ENCODE measurements at places on chromosomes 5 and 9.

DNA sequence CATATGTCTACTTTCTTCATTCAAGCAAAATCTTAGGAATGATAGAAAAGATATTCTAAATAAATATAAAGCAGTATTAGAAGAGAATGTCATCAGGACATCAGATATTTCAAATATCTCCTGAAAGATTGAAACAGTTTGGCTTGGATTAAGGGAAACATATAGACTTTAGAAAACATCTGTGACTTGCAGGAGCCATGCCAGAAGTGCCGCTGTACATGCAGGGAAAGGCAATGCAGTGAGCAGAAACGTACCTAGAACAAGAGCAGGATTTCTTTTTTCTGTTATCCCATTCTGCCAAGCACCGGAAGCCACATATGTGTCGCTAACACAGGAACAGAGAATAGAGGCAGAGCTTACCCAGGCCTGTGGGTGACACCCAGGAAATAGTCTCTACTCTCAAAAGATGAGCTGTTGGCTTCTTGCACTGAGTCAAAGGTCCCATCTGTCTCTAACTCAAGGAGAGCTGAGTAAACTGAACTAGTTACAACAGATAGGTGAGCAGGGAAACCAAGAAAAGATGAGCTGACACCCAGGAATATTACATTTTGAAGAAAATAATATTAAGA is 5.8 kb downstream of the ADAMTS19 start:
- no peak for DNase-seq

DNA sequence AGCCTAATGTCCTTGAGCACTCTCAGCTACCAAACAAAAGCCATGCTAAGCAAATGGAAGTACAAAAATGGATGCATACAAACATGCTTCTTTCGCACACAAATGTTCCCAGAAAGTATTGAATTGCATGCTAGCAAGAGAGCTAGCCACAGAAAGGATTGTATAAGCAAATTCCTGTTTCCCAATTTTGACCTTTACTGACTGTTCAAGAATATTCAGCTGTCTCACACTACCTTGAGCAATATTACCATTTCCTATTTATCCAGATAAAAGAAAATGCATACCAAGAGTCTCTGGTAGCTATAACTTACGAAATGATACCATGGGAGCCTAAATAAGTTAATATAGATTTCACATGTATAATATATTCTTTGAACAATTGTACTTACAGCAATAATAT is 264.6 kb downstream of the TMEM167A start:
- DNase-seq = no peak

DNA sequence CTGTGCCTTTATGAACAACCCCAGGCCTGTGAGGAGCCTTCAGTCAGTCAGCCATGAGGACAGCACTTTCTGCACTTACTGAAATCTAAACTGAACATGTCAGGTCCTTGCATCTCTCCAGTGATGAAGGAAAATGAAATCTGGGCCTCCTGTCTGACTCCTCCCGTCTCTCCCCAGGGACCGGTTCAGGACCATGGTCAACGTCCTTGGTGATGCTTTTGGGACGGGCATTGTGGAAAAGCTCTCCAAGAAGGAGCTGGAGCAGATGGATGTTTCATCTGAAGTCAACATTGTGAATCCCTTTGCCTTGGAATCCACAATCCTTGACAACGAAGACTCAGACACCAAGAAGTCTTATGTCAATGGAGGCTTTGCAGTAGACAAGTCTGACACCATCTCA is 77.0 kb upstream of the PLPP6 start:
- DNase-seq = no peak

DNA sequence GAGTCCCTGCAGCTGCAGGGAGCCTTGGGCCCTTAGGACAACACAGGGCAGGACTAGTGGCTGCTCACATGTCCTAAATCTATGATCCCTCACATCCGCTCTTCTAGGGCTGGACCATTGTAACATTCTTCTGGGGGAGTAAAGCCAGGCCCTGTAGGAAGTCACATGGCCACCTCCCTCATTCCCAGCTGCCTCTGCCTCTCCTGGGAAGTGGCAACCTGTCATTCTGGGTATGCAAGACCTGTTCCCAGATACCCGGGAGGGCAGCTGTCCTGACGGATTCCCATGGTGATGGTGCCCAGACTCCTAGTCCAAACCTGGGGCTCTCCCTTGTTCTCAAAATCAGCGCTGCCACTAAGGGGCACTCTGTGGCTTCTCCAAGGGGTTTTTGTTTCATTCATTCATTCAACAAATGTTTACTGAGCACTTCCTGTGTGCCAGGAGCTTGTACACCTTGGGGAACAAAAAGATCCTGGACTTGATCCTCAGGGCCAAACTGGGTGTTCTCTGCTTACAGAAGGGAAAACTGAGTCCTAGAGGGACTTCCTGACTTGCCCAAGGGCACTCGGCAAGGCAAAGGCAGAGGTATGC is 85.6 kb downstream of the PSD2 start:
- DNase-seq = no peak

- no peak for DNase-seq
Observed at GRCh38 chr5:34657274-34657921, 1.3 kb downstream of the RAI14 start.

- DNase-seq = no peak
Observed at GRCh38 chr9:70260007-70260443, 1.2 kb downstream of the SMC5 start.

GRCh38 chr9:5453673-5454072 is 3.3 kb downstream of the CD274 start:
- no peak for DNase-seq

- no peak for DNase-seq
Observed at GRCh38 chr9:110923601-110924000, 114.7 kb downstream of the LPAR1 start.

DNA sequence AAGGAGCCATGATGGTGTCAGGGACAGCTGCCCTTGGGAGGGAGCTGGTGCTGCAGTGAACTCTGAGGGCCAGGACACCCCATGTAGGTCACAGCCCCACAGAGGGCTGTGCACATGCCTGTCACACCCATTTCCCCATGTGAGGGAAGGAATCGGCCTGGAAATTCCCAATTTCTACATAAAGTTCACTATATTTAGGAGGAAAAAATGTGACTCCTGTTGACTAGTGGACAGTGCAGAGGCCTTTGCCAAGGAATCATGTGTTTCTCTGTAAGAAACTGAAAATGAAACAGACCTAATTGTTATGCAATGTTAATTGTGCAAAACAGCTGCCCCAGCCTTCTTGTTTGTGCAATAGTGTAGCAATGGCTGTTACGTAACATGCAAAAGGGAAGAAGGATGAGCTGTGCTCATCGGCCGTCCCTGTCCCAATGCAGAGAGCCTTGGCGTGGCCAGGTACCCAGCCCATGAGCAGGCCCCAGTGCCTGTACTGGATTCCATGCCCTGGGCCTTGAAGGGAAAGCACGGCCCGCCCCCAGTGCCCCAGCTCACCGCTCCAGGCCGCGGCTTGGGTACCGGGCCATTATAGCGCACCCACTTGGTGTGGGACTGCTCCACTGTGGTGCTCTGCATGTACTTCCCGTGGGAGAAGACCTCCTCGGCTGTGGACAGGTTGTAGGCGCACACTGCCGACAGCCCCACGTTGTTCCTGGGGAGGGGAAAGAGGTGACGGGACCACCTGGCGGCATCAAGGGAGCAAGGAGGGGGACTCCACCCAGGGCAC is 70.0 kb downstream of the SECISBP2 start:
- peak; percentile 95 for DNase-seq

- DNase-seq = no peak
Observed at GRCh38 chr5:135839566-135839965, 5.1 kb downstream of the SLC25A48 start.

DNA sequence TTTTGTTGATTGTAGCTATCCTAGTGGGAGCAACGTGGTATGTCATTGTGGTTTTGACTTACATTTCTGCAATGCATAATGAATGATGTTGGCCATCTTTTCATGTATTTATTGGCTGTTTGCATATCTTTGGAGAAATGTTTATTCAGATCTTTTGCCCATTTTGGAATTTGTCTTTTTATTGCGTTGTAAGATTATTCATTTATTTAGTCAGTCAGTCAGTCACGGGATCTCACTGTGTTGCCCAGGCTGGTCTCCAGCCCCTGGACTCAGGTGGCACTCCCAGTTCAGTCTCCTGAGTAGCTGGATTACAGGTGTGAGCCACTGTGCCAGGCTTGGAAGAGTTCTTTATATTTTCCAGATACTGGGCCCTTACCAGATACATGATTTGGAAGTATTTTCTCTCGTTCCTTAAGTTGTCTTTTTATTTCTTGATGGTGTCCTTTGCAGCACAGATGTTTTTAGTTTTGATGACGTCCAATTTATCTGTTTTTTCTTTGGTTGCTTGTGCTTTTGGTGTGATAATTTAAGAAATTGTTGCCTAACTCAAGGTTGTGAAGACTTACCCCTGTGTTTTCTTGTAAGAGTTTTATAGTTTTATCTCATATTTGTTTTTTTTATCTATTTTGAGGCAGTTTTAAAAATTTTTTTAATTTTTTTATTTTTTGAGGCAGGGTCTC is 67.1 kb downstream of the EHMT1 start:
- DNase-seq = no peak

- DNase-seq = no peak
Observed at GRCh38 chr5:99076723-99077640, 148.2 kb upstream of the CHD1 start.

GRCh38 chr5:127410959-127411358 is 106.5 kb upstream of the PRRC1 start:
- DNase-seq = no peak

- no peak for DNase-seq
Observed at GRCh38 chr9:94108584-94108983, 24.3 kb downstream of the PTPDC1 start.
